Osteoblast (primary cell): ENCODE measurements at places on chromosomes 13 and 19. TPM values are rescaled to one million over a fixed set of nuclear protein-coding genes. Genes with fewer than 3 reads are reported as not detected.
A peak's percentile ranks its signal among the peaks of the same experiment; 100 is the strongest.

RPL18A gene
- 786 and 869 TPM in 2 replicates for total RNA-seq

IGFL3 gene
- not detected in 2 replicates for total RNA-seq

DNA sequence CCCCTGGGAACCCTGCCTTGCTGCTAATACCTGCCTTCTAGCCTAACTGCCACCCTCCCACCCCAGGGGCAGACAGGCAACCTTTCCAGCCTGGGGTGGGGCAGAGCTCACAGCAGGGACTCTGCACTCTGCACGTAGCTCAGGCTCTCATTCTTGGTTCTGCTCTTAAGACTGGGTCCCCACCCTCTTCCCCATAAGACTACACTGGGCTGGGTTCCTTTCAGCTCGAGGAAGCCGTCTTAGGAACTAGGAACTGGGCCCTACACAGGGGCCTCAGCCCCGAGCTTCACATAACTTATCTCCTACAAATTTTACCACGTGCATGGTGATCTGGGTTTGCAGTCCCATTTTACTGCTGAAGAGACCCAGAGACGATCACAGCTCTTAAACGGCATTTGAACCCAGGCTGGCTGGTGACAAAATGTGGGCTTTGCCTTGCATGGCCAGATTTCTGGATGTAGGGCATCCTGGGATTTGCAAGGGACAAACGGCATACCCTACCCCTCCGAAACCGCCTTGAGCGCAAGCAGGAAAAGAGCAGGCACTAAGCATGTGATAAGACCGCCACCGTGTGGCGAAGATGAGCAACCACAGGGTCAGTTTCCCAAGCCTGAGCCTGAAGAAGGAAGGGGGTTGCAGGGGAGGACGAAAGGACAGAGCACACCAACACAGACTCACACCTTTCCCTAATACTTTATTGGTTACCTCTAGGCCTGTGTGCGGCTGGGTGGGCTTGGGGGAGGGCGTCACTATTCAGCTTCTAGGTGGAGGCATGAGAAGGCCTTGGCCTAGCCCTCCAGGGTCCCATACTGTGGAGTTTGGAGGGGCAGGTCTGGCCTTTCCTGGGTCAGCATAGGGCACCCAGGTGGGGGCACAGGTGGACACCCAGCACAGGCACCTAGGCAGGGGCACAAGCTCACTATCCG, 5.1 kb downstream of the JUNB start:
- DNase-seq: peak; percentile 98

- DNase-seq: peak; percentile 50
Measured at GRCh38 chr13:38803531-38803930, 116.7 kb downstream of the FREM2 start.

- DNase-seq: peak; percentile 61
Measured at GRCh38 chr13:97030705-97031452, 36.6 kb upstream of the OXGR1 start.

KRTDAP gene
- not detected in 2 replicates for total RNA-seq

- no peak for DNase-seq
Measured at GRCh38 chr13:91868351-91868750, 469.9 kb downstream of the GPC5 start.

DNA sequence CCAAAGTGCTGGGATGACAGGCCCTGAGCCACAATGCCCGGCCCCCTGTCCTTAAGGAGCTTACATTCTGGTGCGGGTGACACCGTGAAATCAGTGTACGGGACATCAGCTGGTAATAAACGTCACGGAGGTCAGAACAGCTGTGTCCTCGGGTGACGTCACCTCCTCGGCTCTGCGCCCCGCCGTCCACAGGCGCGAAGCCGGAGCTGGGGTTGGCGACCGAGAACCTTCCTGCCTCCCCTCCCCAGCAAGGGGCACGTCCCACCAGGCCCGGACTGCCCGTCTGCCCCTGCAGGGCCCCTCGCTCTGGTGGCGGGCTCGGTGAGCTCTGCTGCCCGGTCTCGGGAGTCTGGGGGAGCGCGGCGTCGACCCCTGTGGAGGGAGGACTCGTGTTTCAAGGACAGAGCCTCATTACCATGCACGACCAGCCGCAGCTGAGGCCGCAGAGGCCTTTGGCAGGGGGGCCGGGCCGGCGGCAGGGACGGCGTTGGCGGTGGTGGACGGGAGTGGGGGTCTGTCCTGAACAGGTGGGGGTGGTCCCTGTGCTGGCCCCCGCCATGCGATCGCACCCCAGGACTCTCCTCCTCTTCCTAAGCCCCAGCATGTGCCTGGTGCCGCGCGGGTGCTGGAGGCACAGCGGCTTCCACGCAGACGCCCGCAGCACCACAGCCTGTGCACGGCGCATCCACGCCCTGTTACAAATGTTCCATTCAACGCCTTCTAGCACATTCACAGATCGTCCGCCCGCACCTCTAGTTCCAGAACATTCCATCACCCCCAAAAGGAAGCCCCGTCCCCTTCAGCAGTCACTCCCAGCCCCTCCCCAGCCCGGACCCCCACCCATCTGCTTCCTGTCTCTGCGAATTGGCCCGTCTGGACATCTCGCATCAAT, 5.4 kb downstream of the LINGO3 start:
- peak; percentile 95 for DNase-seq

DNA sequence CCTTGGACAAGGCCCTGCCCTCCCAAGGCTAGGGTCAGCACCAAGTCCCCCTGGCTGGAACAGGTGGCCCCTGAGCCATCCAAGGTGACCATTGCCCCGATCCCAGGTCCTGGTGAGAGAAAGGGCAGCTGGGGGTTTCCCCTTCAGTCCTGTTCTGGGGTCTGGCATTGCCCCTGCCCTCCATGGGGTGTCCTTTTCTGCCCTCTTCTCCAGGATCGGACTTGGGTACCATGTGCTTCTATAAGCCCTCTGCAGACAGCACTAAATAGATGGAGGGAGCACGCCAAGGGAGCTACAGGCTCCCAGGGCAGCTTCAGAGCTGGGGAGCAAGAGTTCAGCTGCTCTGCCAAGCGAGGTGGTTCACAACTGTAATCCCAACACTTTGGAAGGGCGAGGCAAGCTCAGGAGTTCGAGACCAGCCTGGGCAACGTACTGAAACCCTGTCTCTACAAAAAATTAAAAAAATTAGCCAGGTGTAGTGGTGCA, 13.5 kb upstream of the KCNN1 start:
- DNase-seq: peak; percentile 72

DNA sequence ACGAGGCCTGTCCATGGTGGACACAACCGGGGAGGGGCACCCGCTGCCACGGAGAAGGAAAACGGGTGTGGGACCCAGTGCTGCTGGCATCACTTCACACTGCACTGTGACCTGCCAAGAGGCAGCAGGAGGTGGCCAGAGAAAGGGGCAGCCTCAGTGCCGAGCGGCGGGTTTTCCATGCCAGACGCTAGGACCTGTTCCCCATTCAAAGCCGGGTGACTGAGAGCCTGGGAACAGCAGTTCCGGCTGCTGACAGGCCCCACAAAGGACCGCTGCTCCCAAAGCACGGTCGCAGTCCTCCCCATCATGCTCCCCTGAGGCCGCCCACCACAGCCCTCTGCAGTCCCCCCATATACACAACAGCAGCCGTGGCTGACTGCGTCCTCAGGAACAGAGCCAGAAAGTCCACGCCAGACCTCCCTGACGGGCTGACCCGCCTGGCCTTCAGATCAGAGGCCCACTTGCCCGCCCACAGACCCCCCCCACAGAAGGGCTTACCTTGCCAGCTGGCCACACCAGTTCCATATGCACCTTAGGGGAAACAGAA, 5.4 kb downstream of the AKAP8 start:
- DNase-seq: peak; percentile 64

- no peak for DNase-seq
Measured at GRCh38 chr13:79581870-79582315, 100.9 kb downstream of the NDFIP2 start.

DNA sequence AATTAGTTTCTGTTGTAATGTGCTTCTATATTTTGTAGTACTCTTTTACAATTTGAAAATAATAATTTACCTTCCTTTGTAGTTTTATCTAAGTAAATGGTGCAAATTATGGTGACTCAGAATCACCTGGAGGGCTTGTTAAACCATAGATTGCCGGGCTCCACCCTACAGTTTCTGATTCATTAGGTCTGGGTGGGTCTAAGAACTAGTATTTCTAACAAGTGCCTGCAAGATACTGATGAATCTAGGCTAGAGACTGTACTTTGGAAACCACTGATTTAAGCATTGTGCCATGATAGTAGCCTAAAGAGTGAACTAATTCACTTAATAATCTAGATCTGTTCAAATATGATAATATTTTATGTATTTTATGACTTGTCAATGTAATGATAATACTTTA, 437.4 kb upstream of the SPRY2 start:
- no peak for DNase-seq

DNA sequence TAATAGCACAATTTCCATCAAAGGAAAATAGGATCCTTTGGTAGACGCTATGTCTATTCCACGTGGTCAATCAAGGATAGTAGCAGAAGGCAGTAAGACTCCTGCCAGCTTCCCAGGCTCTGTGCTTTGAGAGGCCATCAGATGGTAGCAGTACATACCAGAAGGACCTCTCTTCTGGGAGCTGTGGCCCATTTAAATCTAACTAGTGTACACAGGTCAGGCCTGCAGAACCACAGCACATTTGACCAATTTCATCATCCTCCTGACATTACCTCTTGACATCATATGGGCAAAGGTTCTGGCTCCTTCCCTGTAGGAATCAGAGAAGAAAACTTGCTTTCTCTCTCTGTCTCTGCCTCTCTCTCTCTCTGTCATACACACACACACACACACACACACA, 229.6 kb upstream of the HTR2A start:
- DNase-seq: peak; percentile 5

DNA sequence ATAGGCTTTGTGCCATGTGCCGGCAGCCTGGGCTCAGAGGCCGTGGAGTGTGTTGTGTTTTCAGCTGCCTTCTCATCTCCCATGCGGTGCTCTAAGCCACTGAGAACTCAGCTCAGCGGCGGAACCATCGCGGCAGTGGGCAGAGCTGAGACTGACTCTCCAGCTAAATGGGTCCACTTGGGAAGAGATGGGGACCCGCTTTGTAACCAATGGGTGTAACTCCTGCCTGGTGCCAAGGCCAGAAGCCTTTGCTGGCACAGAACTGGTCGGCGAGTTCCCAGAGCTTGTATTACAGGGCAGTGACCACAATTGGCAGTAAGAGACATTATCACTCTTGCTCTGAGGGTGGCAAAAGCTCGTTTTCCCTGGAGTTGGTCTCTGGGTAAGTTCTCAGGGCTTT, 183.0 kb downstream of the STK24 start:
- peak; percentile 74 for DNase-seq

DNA sequence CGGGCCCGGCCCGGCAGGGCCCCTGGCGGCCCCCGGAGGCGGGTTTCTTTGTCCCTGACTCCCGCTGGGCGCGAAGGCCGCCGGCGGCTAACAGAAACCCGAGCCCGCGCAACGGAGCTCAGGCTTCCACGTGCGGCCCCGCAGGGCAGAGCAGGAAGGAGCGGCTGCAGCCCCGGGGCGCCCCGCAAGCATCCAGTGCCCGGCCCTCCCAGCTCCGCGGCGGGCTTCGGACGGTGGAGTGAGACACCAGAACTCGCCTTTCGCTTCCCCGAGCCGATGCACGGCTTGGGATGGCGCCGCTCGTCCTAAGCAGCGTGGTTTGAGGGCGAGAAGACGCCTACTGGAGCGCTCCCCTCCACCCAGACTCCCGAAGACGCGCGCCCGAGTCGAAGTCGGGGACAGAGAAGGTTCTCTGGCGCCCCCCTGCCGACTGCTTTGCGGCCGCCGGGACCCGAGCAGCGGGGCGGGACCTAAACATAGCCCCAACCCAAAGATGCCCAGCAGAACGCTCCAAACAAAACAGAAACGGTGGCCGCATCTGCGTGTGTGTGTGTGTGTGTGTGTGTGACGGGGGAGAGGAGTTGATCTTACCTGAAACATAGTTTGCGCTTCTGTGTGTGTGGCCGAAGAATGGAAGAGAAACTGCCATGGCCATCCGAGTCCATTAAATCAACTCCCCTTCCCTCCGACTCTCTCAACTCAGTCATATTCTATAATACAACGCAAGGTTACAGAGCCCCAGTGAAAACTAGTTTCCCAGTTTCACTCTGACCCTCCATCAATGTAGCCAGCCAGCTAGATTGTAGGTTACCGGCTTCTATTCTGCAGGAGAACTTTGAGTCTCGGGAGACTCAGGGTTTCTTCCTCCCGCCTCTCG, 629 bp upstream of the FGF9 start:
- peak; percentile 95 for DNase-seq

C13orf42 gene
- not detected in 2 replicates for total RNA-seq

ZNF443 gene
- 2.5 and 2.7 TPM in 2 replicates for total RNA-seq

ICAM1 gene
- 25.6 and 35.5 TPM in 2 replicates for total RNA-seq

BCAM gene
- total RNA-seq: 4.3 and 4.4 TPM in 2 replicates

GRCh38 chr13:50126263-50126992, 111.2 kb downstream of the KCNRG start:
- peak; percentile 79 for DNase-seq

DNA sequence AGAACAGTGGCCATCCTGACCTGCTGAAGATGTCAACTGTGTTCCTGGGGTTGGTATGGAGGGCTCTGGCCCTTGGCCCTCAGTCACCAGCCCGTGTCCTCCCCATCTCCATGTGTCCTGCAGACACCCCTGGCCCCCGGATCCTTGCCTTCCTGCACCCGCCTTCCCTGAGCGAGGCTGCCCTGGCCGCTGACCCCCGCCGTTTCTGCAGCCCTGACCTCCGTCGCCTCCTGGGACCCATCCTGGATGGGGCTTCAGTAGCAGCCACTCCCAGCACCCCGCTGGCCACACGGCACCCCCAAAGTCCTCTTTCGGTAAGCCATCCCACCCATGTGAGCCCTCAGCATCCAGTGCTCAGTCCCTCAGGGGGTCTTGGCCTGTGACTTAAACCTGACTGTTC, 24.8 kb downstream of the HIF3A start:
- DNase-seq: peak; percentile 17

DNA sequence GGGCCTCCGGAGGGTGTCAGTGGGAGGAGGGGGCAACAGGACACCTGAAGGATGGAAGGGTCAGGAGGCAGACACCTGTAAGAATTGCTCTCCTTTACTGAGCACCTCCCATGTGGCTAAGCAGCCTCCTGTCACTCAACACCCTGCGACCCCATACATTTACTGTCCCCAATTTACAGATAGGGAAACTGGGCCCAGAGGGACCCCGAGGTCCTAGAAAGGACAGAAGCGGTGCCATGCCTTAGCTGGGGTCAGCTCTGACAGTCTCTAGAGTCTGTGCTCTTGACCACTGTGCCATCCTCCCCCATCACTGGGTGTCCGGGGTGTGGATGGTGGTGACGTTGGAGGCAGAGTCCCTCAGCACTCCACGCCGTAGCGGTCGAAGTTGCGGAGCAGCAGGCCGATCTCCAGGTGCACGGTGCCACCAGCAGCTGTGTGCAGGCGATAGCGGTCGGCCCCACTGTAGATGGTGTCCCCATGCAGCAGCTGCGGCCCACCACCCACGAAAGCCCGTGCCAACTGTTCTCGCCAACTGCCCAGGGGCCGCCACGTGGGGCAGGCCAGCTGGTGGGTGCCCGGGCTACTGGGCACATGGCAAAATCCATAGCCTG, 726 bp upstream of the TGFB1 start:
- DNase-seq: peak; percentile 71

TFPT gene
- total RNA-seq: 17.4 TPM in 2 replicates
